Thoracic aorta (tissue), 2 donors: ENCODE measurements at places on chromosomes 6 and 20.

GRCh38 chr6:119129148-119129967 lies 50.9 kb upstream of the FAM184A start:
- peak overlapping the region; percentile 22 for H3K4me3 ChIP-seq
- H3K36me3 ChIP-seq = no peaks in the 10 kb centered on the region
- no peak for DNase-seq
- no peaks in the 10 kb centered on the region for H3K4me1 ChIP-seq
- H3K27me3 ChIP-seq = no peaks in the 10 kb centered on the region

DNA sequence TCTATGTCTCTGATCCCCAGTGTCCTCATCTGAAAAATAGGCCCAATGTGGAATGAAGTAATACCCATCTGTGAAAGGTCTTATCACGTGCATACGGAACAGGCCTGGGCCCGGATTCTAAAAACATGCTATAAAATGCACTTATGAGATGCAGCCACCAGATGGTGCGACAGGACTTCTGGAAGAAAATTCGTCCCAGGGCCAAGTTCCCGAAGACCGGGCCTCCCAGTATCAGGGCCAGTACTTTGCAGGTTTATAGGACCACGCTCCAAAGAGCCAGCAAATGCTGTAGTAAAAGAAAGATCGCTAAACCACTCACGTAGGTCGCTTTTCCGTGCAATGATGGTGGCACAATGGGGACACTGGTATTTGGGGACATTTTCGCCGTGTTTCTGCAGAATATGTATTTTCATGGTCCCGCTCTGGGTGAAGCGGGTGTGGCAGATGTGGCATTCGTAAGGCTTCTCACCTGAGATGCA lies 10.6 kb downstream of the CTCFL start:
- no peaks in the 10 kb centered on the region for H3K36me3 ChIP-seq
- no peak overlapping the region for H3K27ac ChIP-seq
- no peaks in the 10 kb centered on the region for H3K27me3 ChIP-seq
- H3K4me1 ChIP-seq = no peaks in the 10 kb centered on the region
- no peak for DNase-seq
- H3K4me3 ChIP-seq = no peak overlapping the region

DNA sequence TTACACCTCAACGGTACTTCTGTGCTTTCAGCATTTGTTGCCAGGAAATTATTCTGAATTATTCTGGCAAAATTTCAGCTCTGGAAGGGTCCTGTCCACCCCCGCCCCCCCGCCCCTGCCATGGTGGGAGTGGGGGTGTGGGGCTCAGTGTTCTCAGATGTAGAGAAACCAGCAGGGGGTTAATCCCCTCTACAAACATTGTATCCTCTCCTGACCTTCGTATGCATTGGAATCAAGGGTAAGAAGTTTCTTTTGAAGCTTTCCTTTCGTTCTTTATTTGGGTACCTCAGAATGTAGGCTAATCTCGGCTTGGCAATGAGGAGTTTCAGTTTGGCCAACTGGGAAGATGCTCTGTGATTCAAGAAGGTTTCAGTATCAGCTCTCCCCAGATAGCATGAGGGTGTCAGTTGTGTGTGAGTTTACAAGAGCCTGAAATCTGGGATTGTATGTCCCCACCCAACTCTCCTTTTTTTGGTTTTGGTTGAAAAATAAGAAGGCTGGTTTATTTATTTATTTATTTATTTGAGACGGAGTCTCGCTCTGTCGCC lies 25.5 kb upstream of the OLIG3 start:
- no peaks in the 10 kb centered on the region for H3K4me1 ChIP-seq
- H3K36me3 ChIP-seq = no peaks in the 10 kb centered on the region
- peaks cover 15% of the 10 kb centered on the region for H3K27me3 ChIP-seq

GRCh38 chr6:169895000-169895759 lies 143.8 kb downstream of the ERMARD start:
- H3K4me3 ChIP-seq = no peak overlapping the region
- H3K4me1 ChIP-seq = no peaks in the 10 kb centered on the region
- no peak overlapping the region for H3K27ac ChIP-seq
- H3K27me3 ChIP-seq = no peaks in the 10 kb centered on the region

- DNase-seq = no peak
- H3K4me3 ChIP-seq = no peak overlapping the region
- H3K27ac ChIP-seq = no peak overlapping the region
- H3K4me1 ChIP-seq = peaks cover 30% of the 10 kb centered on the region
These were observed 121.9 kb upstream of the CD93 start for GRCh38 chr20:23207826-23208540.

DNA sequence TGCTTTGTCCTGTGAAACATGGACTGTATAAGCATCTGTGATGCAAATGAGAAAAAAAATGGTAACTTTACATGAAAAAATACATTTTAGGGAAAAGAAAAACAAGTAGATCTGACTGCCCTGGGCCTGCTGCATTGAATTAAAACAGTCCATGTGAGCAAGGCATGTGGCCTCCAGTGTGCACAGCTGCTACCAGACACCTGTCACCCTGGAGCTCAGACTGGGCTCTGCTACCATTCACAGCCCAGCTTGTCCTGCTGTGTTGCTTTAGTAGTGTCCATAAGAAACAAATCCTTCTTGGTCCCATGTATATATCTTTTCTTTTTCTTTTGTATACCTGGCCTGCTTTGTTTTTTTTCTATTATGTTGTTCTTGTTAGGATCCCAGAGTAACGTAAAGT lies 315.9 kb downstream of the NKAIN2 start:
- H3K4me1 ChIP-seq = no peaks in the 10 kb centered on the region
- no peak for DNase-seq
- no peaks in the 10 kb centered on the region for H3K27me3 ChIP-seq
- no peak overlapping the region for H3K4me3 ChIP-seq
- H3K27ac ChIP-seq = no peak overlapping the region
- no peaks in the 10 kb centered on the region for H3K36me3 ChIP-seq

- DNase-seq = no peak
- H3K27ac ChIP-seq = no peak overlapping the region
- H3K36me3 ChIP-seq = no peaks in the 10 kb centered on the region
- H3K4me1 ChIP-seq = no peaks in the 10 kb centered on the region
These were observed 80.0 kb upstream of the ARG1 start for GRCh38 chr6:131492932-131493573.

GRCh38 chr6:157104803-157105202 lies 218.5 kb downstream of the TMEM242 start:
- no peak for DNase-seq
- H3K36me3 ChIP-seq = no peaks in the 10 kb centered on the region
- peaks cover 5% of the 10 kb centered on the region for H3K4me1 ChIP-seq
- no peaks in the 10 kb centered on the region for H3K27me3 ChIP-seq
- no peak overlapping the region for H3K4me3 ChIP-seq

GRCh38 chr6:2492686-2493523 lies 247.5 kb upstream of the GMDS start:
- no peak overlapping the region for H3K27ac ChIP-seq
- DNase-seq = no peak
- H3K27me3 ChIP-seq = no peaks in the 10 kb centered on the region
- H3K4me1 ChIP-seq = no peaks in the 10 kb centered on the region
- no peak overlapping the region for H3K4me3 ChIP-seq

DNA sequence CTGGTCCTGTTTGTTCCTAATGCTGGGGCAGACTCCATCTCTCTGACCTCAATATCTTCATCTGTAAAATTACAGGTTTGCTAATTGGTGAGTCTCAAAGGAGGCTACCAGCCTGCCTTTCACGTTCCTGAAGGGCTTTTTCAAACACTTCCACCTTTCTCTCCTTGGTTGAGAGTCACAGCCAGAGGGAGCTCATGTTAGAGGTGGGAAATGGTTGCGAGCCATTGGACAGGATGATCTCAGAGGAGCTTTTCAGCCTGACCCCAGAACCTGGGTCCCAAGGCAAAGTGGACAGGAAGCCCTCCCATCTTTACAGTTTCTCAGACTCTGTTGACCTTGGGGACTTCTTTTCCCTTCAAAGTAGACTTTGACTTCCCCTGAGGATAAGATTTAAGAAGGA lies 37.6 kb downstream of the NDUFAF5 start:
- no peaks in the 10 kb centered on the region for H3K27me3 ChIP-seq
- DNase-seq = no peak
- no peaks in the 10 kb centered on the region for H3K4me1 ChIP-seq
- no peak overlapping the region for H3K27ac ChIP-seq
- H3K36me3 ChIP-seq = peaks cover 5% of the 10 kb centered on the region

- H3K27me3 ChIP-seq = no peaks in the 10 kb centered on the region
- DNase-seq = no peak
- H3K4me1 ChIP-seq = no peaks in the 10 kb centered on the region
- no peaks in the 10 kb centered on the region for H3K36me3 ChIP-seq
These were observed 32.4 kb downstream of the UBD start for GRCh38 chr6:29527126-29527525.

DNA sequence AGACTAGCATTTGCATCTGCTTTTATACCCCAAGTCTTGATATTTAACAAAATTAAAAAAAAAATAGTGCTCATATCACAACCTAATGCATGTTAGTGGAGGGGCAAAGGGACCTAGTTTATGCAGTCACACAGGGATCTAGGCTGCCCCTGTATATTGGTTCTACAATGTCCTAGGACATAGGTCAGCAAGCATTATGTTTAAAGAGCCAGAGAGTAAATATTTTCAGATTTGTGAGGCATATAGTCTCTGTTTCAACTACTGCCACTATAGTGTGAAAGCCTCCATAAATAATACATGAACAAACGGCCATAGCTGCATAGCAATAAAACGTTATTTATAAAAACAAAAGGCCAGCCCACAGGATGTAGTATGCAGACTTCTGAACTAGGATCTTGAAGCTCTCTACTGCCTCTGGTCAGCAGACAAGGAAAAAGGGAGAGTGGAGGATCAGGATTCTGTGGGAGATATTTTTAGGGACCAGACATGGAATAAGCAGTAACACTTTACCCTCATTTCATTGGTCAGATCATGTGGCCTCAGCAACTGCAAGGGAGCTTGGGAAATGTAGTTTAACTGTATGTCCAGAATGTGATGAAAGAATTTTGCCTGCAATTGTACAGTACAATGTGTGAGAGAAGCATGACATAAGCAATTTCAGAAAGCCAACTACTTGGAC lies 414.2 kb upstream of the SPTLC3 start:
- no peaks in the 10 kb centered on the region for H3K4me1 ChIP-seq
- H3K27ac ChIP-seq = no peak overlapping the region
- no peak overlapping the region for H3K4me3 ChIP-seq
- DNase-seq = no peak

DNA sequence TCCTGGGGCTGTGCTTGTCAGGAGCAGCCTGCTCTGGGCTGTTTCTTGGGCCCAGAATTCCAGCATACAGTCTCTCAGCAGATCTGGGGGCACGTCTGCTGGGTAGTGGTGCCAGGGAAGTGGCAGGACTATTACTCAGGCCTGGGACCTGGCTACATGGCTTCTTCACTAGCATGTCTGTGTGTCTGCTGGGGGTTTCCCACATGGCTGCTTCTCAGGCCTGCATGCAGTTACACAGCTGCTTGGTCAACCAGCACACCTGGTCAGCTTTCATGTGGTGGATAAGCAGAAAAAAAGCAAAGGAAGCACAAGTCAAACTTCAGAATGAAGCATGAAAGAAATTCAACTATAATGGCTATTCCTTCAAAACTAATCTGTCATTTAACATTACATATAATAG lies 316.2 kb upstream of the NOX3 start:
- H3K27me3 ChIP-seq = no peaks in the 10 kb centered on the region
- no peak for DNase-seq
- no peak overlapping the region for H3K27ac ChIP-seq

DNA sequence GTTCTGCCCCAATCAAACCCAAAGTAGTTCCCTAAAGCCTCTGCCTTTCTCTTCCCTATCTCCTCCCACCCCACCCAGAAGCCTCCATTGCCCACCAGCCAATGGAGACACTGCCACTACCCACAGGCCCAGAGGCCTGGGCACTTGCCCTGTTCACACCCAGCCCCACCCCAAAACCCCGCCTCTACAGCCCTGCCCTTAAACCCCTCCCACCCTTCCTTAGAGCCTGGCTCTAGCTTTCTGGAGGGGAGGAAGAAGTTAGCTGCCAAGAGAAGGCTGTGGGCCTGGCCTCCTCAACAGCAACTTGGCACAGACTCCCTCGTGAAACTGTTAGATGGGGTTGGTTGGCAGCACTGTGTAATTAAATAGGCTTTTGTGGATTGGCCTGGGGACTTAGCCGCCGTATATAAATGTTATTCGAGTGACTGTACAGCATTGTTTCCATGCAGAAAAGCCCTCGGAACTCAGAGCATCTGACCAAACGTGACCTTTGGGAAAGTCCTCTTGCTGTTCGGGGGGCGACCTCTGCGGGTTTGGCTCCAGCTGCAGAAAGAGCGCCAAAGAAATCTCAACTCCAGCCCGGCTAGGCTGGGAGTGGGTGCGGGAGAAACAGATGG lies 31.4 kb downstream of the COL11A2 start:
- no peaks in the 10 kb centered on the region for H3K4me1 ChIP-seq
- peak overlapping the region; percentile 75 for H3K4me3 ChIP-seq
- H3K27ac ChIP-seq = peak overlapping the region; percentile 50
- H3K27me3 ChIP-seq = no peaks in the 10 kb centered on the region
- no peak for DNase-seq

DNA sequence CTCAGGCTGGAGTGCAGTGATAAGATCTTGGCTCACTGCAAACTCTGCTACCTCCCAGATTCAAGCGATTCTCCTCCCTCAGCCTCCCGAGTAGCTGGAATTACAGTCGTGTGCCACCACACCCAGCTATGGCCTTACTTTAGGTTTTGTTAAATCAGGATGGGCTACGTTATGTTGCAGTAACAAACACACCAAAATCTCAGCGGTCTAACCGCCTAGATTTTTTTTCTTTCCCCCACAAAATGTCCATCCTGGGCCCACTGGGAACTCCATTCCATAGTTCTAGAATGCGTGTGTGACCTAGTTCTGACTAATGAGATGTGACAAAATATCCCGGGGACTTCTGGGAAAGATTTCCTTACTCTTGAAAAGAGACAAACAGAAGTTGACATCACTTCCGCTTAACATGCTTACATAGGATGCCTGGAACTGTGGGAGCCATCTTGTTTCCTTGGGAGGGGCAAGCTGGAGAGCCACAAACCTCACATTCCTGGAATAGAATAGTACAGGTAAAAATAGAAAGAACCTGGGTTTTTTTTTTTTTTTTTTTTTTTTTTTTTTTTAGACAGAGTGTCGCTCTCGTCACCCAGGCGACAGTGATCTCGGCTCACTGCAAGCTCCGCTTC lies 42.3 kb upstream of the TRERF1 start:
- H3K27ac ChIP-seq = no peak overlapping the region
- H3K27me3 ChIP-seq = no peaks in the 10 kb centered on the region
- no peaks in the 10 kb centered on the region for H3K4me1 ChIP-seq
- DNase-seq = no peak
- no peak overlapping the region for H3K4me3 ChIP-seq

- no peaks in the 10 kb centered on the region for H3K36me3 ChIP-seq
- no peaks in the 10 kb centered on the region for H3K4me1 ChIP-seq
- no peaks in the 10 kb centered on the region for H3K27me3 ChIP-seq
- H3K27ac ChIP-seq = no peak overlapping the region
- no peak overlapping the region for H3K4me3 ChIP-seq
- DNase-seq = no peak
These were observed 197.5 kb downstream of the FRK start for GRCh38 chr6:115863211-115863610.

DNA sequence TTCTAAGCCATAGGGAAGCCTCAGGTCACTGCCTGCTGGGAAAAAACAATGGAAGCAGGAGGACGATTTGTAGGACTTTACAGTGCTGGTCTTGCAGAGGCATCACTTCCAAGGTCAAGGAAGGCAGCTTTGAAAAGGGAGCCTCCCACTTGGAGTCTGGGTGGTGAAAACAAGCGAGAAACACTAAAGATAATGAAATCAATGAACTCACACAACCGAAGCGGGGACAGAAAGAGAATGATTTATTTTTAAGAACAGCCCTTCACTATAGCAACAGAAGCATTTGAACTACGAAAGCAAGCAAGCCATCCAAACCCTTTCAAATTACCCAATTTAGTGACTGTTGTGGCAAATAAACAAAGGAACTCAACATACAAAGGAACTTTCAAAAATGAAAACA lies 227.5 kb downstream of the THBS2 start:
- H3K27ac ChIP-seq = no peak overlapping the region
- no peaks in the 10 kb centered on the region for H3K27me3 ChIP-seq
- H3K4me3 ChIP-seq = no peak overlapping the region
- H3K4me1 ChIP-seq = peaks cover 5% of the 10 kb centered on the region
- no peak for DNase-seq
- H3K36me3 ChIP-seq = no peaks in the 10 kb centered on the region
